ENCODE measurements at places on chromosomes 4 and X.

DNA sequence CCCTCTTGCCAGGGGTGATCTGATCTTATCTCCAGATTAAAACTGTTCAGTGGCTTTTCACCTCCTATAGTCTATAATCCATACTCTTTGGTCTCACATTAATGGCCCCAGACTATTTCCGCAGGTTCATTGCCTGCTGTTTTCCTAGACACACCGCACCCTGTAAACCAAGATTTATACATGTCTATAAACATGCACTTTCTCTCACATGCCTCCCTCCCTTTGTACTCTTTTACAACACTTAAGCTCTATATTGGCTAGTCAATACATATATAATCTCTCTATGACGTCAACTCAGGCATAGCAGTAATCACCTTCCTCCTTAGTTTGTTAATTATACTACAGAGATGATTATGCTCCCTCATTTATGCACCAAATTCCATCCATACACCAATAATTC, 170.9 kb upstream of the NAP1L5 start:
- DNase-seq = no peak

GRCh38 chr4:26751838-26752237, 108.8 kb upstream of the STIM2 start:
- no peak for DNase-seq

DNA sequence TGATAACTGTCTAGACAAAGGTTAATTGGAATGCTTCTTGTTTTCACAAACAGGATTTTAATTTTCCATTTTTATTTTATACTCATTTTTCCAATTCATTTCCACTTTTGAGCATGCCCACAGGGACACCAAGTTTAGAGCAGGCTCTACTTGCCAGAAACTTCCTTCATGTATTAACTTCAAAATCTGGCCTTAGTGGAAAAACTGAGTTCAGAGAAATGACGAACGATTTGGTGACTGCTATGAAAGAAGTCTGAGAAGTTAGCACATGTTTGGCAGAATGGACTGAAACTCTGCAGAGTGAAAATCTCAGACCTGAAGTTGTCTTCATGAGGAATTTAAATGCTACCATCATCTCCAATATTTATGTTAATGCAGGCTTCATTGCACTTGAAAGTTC, 214.1 kb downstream of the THOC2 start:
- no peak for DNase-seq

DNA sequence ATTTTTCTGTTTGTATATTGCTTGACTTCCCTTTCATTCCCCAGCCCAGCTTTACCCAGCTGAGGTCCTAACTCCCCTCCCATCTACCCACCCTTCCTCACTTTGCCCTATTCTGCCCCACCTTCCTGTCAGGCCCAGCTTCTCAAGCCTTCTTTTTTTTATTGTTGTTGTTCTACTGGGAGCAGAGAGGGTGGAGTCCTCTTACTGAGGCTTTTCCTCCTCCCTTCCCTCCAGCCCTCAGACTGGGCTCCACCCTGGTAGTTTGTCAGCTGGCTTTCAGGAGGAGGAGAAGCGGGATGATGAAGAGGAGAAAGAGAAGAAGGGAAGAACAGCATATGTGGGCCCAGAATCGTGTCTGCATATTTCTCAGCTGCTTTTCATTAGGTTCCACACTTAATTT, 3.2 kb upstream of the KLF8 start:
- DNase-seq = no peak

- DNase-seq = peak; percentile 74
Observed at GRCh38 chr4:143358923-143359643, 22.4 kb downstream of the GAB1 start.

DNA sequence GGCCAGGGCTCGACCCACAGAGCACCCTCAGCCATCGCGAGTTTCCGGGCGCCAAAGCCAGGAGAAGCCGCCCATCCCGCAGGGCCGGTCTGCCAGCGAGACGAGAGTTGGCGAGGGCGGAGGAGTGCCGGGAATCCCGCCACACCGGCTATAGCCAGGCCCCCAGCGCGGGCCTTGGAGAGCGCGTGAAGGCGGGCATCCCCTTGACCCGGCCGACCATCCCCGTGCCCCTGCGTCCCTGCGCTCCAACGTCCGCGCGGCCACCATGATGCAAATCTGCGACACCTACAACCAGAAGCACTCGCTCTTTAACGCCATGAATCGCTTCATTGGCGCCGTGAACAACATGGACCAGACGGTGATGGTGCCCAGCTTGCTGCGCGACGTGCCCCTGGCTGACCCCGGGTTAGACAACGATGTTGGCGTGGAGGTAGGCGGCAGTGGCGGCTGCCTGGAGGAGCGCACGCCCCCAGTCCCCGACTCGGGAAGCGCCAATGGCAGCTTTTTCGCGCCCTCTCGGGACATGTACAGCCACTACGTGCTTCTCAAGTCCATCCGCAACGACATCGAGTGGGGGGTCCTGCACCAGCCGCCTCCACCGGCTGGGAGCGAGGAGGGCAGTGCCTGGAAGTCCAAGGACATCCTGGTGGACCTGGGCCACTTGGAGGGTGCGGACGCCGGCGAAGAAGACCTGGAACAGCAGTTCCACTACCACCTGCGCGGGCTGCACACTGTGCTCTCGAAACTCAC, 3.6 kb downstream of the MID1IP1 start:
- DNase-seq = peak; percentile 26

- DNase-seq = no peak
Observed at GRCh38 chrX:131617182-131617581, 73.3 kb downstream of the OR13H1 start.

GRCh38 chr4:164011791-164012190, 517.3 kb downstream of the TMA16 start:
- no peak for DNase-seq

- peak; percentile 1 for DNase-seq
Observed at GRCh38 chr4:175929932-175930331, 117.9 kb upstream of the GPM6A start.

GRCh38 chr4:169724260-169724659, 33.5 kb downstream of the HPF1 start:
- no peak for DNase-seq

DNA sequence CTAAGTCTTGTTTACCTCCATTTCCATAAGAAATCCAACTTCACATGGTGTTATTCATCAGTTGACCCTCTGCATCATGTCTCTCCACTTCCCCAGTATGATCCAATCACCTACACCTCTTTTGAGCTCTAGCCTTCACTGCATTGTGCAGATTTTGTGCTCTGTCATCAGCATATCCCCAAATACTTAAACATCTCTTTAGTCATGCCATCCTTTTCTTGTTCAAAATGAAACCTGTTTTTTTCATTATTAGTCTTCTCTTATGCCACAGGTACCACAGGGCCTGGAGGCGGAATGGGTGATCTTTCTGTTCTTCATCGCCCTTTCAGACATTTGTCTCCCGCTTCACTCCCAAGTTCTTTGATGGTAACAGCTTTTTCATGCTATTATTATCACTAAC, 382.7 kb upstream of the GALNTL6 start:
- DNase-seq = no peak

DNA sequence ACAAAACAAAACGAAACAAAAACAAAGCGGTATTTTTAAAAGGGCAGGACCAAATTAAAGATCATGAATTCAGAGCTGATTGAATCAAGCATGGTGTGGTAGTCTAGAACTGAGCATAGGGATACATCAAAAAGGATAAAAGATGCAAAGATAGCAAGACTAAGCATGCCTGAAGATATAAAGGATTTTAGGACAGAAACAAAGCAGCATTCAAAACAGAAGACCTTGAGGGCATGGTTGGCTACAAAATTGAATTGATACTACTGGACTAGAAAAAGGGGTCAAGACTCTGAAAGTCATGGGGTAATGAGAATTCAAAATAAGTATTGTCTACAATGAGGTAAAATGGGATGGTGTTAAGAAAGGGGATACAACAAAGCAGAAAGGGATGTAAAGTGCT, 41.6 kb downstream of the RAB33A start:
- no peak for DNase-seq

GRCh38 chrX:53605004-53605403, 81.5 kb downstream of the HUWE1 start:
- no peak for DNase-seq

DNA sequence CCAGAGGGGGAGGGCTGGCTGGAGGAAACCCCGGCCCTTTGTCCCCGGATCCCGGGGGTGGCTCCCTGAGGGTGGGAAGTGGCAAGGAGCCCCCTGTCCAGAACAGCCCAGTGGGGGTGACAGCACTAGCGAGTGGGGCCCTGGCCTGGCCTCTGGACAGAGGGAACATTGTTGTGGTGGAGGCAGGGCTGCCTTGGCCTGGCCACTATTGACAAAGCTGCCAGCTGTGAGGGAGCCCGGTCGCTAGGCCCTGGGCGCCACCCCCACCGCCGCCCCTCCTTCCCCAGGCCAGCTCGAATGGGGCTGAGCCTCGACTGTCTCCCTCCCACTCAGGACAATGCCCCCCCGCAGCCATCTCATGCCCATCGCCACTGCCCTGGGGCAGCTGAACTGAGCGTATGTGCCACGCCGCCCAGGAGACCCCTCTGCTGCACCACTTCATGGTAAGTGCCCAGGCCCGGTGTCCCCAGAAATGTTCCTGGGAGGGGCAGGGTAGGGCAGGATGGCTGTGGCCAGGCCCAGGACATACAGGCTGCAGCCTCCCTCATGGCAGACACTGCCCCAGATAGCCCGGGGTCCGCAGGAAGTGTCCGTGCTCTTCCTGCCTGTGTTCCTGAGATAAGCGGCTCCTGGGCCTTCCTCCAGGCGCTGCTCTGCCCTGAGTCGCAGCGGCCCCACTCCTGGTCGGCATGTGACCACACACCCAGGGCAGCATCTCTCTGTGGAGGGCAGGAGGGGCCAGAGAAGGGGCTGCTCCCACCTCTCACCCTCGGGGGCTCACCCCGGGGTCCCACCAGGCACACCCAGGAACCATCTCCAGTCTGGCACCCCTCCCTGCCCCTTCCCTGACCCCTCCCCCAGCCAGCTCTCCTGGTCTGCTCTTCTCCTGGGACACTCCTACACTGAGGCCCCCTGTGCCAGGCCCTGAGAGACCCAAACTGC, 1.4 kb downstream of the PLXNB3 start:
- DNase-seq = no peak

GRCh38 chr4:6318206-6318605, 48.6 kb downstream of the WFS1 start:
- no peak for DNase-seq

DNA sequence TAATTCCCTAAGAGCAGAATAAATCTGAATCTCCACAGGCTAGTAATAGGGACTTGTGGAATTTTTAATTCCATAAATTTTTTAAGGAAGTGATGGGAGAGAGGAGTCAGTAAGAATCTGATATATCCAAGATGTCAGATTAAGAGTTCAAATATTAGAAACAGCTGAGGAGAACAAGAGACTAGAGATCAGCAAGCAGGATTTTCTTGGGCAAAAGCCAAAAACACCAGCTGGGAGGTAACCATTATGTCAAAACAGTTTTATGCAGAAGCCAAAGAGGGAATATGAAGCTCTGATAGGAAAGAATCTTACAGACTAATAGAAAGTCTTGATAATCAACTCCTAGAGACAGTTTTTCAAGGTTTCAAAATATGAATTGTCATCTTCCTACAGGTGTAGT, 72.2 kb upstream of the RBPJ start:
- no peak for DNase-seq

DNA sequence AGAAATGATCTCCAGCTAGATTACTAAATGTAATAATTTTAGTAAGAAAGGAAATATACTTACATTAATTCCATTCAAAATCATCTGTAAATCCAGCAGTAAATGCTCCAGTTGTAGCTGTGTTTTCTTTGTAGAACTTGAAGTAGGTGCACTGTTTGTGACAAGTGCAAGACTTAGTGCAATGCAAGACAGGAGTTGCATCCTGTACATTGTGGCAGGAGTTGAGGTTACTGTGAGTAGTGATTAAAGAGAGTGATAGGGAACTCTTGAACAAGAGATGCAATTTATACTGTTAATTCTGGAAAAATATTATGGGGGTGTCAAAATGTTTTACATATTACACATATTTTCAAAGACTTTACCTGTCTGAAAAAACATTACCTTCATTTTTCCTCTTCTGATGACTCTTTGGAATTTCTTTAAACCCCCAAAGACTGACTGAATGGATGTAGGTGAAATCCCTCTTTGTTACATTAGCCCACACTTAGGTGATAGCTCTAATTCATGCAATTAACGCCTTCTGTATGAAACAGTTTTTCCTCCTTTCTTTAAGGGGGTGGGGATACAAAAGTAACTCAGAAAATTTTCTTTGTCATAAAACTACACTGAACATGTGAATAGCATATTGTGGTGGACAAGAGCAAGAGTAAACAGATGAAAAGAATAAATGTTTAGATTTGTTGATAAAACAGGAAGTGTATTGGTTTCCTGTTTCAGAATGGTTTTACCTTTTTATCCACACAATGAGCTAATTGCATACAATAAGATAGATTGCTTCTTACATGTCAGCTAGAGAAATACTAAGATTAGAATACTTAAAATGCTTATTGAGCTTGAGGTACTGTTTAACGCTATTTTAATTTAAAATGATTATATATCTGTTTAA, at the start of gene IL2:
Gene IL2, minus strand, starts transcription at position 495 of the 886 bp plus-strand sequence. Its CDS starts 285 bp downstream, at position 210.
- DNase-seq = no peak

DNA sequence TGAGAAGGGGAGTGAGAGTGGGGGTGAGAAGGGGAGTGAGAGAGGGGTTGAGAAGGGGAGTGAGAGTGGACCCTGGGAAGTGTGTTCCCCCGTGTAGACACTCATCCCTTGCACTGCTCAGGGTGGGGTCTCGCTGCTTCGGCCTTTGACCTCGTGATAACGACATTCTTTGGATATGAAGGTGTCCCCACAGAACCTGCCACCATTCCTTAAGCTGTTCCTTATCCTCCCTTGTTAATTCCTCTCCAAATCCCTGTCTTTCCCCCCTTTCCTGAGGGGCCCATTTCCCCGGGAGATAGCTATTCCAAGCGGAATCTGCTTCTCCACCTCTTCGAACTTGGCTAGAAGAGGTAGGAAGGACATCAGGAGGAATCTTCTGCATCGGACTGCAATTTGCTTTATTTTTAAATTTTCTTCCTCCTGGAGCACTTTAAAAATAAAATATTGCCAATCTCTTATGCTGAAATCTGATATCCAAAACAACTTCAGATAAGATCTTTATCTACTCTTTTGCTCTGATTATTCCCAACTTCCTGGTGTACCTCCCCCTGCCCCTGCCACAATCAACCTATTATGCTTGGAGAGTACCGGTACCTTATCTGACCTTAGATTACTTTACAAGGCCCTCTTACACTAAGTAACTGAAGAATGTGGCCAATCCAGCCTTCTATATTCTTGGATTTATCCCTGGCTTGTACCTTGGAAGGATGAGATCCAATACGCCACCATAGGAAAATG, 15.6 kb downstream of the TRIML1 start:
- peak; percentile 12 for DNase-seq

DNA sequence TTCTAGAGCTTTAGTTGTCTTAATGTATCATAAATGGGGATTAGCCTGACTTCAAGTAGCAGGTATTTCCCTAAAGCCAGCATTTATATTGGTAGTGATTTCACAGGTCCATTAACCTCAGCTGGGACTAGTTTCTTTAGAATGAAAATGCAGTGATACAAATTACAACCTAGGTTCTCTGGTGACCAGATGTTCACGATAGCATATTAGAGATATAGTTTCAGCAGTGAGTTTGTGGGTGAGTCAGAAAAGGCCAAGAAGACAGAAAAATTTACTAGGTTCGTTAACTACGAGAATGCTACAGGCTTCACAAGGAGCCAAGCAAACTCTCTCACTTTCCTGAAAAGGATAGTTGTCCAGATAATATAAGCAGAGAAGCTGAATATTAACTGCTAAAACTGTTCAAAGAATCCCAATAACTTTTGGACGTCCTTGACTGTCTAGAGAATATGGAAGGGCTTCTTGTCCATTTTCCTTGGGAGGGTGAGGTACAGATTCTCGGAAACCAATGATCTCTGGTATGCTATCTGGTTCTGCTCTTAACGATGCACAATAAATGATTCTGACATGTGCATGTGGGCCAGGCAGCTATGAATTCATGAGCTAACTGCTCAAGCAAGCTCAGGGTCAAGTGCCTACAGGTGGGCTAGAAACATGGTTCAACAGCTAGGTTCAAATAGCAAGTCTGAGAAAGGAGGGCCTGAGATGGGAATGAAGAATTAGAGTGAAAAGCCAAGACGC, 6.0 kb upstream of the SPCS3 start:
- no peak for DNase-seq

Measured in LoVo (cell line).